ENCODE measurements at places on chromosomes 4 and X.
A peak's percentile ranks its signal among the peaks of the same experiment; 100 is the strongest.

- DNase-seq, result no peak
Observed at GRCh38 chr4:186693159-186693815, 30.4 kb downstream of the FAT1 start.

GRCh38 chr4:76485450-76485849 is 50.4 kb downstream of the SHROOM3 start:
- no peak for DNase-seq

DNA sequence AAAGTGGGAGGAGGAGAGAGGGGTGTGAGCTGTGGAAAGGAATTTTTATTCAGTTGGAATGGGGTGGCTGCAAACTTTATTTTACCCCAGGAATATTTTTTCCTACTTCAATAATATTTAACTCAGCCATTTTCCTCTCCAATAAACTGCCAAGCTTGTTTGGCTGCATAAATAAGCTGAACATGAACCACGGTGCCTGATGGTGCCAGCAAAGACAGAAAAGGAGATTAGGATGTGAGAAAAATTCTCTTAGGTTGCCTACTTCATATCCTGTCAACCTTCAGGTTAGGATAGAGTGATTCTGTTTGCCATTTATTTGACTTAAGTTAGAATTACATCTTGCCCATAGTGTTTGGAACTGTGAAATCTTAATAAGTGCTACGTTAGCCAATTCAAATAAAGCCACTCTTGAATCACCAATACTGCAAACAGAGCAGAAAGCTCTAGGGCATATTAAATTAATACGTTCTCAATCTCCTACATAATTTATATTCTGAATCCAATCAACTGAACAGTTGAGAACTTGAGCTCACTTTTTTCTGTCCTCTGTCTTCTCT is 195.1 kb downstream of the ARHGAP24 start:
- no peak for DNase-seq

DNA sequence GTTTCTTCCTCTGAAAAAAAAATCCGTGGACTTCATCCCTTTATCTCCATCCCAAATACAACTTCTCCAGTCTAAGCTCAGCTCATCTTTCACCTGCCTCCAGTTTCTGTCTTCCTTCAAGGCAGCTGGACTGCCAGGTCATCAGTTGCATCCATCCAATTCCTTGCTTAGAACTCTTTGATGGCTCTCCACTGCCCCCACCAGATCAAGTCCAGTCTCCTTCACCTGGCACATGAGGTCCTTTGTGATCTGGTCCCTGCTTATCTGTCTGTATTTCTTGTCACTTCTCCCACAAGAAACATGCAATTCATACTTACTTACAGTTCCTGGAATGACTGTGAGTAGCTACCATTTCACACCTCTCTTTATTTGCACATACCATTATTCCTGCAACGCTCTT is 33.8 kb downstream of the OTUD6A start:
- peak; percentile 4 for DNase-seq

DNA sequence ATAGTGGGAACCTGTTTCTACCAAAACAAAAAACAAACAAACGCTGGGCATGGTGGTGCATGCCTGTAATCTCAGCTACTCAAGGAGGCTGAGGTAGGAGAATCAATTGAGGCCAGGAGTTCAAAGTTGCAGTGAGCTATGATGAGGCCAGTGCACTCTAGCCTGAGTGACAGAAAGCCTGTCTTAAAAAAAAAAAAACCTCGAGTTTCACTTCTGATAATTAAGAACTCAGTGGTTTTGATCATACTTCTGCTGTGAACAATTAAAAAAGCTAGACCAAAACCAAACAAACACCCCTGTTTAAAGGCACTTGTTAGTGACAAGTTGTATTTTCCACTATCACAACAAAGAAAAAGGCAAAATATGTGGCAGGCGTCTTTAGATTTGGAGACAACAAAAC is 15.0 kb upstream of the UBE2D3 start:
- DNase-seq, result no peak

DNA sequence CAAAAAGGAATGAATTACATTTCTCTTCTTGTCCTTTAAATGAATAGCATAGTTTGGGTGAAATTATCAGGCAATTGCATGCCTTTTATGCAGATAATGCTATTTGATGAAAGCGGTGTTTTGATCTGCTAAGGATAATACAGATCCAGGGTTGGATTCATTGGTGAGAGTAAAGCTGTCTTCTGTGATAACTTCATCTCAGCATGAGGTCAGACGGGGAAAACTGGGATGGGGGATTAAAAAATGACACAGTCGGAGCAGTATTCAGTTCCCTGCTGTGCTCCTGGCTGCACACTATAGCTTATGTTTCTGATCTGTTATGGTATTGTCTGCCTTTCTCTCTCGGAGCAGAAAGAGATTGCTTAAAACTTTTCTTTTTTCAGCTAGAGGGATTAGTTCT is 105.9 kb upstream of the TENM3 start:
- DNase-seq, result no peak

DNA sequence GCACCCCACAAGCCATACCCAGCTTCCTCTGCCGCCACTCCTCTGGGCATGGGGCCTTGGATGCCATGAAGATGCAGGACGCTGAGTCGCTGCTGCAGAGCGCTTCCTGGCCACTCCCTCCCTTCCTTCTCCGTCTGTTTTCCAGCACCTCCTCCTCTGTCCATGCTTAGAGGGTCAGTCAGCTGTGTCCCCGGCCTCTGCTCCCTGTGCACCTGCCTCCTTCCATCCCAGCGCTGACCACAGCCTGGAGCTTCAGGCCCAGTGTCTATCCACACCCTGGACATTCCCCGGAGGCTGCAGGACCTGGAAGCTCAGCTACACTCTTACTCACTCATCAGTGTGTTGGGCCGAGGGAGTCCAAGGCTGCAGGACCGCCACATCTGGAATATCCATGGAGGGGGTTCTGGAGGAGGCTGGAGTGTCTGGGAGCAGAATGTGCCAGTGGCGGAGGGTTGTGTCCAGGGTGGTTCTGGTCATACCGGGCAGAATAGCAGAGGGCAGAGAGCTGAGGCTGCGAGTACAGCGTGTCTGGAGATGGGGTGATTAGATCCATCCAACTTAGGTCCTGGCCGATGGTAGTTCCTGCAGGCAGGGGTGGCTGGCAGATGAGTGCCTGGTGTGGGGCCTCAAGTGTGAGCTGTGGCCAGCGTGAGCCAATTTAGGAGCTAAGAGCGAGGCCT is 58.6 kb upstream of the ADRA2C start:
- no peak for DNase-seq

DNA sequence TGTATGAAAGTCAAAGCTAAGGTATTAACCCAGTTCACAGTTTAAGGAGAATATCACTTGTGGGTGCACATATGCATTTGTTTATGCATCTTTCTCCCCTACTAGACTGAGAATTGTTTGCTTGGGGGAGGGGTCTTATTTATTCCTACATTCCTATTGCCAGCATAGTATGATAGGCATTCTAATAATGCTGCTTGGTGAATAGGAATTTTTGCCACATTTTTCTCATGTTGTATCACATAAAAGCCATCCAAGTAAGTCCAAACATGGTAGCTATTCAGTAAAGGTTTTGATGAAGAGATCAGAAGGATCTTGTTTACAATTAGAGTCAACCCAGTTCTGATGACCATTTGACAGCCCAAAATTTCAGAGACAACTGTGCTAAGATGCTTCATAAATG is 48.6 kb downstream of the ASB9 start:
- DNase-seq, result no peak

DNA sequence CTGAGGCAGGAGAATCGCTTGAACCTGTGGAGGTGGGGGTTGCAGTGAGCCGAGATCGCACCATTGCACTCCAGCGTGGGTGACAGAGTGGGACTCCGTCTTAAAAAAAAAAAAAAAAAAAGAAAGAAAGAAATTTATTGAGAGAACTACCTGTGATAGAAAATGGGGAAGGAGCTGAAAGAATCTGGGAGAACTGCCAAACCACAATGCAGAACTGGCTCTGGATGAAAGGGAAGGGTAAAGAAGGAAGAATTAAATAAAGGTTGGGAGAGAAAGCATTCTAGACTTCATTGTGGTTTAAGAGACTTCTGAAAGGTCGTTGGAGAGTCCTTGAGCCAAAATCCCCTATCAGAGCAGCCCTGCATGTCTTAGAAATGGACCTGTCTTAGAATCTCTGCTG is 567.9 kb upstream of the HTR2C start:
- no peak for DNase-seq

- no peak for DNase-seq
Observed at GRCh38 chr4:181911420-181911819, 331.8 kb upstream of the TENM3 start.

- DNase-seq, result no peak
Observed at GRCh38 chr4:26317766-26318165, 3.0 kb upstream of the RBPJ start.

DNA sequence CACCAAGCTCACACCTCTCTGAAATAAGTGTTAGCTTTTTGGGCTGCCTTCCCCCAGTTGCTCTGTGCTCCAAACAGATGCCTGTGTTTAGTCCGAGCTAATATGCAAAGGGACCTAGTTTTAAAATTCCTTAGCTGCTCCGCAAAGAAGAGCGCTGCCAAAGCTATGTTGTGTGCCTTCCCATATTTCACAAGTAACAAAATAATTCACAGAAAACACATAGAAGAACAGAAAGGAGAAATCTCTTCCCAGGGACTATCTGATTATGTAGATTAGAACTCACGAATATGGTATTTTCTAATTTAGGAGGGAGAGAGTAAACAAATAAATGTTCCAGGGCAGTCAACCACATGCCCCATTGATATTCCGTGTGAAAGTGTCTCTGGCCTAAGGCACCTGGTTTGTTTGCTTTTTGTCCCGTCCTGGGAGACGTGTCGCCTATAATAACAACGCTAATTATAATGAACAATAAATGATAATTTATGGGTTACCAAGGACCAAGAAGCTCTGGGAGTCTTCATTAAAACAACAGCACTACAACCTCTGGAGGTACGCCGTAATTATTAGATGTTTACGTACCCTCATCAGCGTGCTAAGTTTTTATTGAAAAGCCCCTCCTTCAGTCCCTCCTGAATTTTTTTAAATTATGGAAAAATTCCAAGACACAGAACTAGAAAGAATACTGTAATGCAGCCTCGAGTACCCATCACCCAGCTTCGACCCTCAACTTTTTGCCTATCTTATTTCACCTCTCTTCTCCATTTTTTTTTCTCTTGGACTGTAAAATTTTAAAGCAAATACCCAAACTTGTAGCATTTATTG is 1.2 kb upstream of the CCNG2 start:
- DNase-seq, result no peak

DNA sequence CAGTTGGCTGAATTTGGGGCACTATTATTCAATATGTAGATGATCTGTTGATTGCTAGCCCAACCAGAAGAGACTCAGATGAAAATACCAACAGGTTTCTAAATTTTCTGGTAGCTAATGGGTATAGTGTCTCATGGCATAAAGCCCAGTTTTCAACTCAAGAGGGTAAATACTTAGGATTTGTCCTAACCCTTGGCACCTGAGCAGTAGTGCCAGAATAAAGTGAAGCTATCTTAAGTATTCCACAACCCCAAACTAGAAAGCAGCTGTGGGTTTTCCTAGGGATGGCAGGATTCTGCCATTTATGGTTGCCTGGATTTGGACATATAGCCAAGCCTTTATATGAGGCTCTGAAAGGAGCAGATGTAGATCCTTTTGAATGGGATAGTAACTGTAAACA is 119.0 kb downstream of the AGTR2 start:
- no peak for DNase-seq

GRCh38 chrX:111503485-111503993 is 7.9 kb upstream of the SERTM2 start:
- no peak for DNase-seq

DNA sequence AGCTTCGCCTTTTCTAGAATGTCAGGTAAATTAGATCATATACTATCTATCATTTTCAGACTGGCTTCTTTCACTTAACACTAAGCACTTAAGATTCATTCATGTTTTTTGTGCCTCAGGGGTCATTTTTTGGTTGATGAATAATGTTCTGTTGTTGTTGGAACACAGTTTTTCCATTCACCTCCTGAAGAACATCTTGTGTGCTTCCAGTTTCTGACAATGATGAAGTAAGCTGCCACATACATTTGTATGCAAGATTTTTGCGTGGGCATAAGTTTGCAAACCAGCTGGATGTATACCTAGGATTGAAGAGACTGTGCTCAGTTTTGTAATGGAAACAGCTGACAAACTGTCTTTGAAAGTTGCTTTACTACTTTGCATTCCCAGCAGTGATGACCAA is 37.6 kb downstream of the MAGEA9 start:
- no peak for DNase-seq

- peak; percentile 52 for DNase-seq
Observed at GRCh38 chr4:53706422-53707032, 115.2 kb upstream of the LNX1 start.

- peak; percentile 61 for DNase-seq
Observed at GRCh38 chrX:135707880-135708279, 5.6 kb upstream of the CT45A1 start.

GRCh38 chr4:109214622-109215301 is 87.7 kb downstream of the COL25A1 start:
- no peak for DNase-seq

DNA sequence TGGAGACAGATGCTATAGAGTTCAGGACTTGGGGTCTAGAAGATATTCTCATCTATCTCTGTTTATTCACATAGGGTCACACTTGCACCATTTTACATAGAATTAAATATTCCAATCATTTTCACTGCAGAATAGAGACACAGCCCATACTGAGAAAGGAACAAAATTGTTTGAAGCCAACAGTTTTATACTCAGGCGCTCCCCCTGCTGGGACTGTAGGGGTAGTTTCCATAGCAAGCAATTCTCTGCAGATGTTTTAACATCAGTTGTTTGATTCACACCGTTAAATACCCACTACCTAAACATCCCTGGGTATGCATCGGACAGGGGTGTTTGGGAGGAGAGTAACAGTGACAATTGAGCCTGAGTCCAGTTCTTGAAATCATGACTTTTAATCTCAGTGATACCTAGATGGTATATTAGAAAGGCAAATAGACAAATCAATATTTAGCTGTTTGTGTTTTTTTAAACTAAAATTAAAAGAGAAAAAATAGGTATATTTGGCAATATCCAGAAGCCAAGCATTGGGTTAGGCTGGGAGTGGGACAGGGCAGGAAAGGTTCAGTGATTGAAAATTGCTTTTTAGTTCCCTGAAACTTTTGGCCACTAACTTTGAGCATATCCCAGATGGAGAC is 33.8 kb downstream of the LONRF3 start:
- peak; percentile 29 for DNase-seq

DNA sequence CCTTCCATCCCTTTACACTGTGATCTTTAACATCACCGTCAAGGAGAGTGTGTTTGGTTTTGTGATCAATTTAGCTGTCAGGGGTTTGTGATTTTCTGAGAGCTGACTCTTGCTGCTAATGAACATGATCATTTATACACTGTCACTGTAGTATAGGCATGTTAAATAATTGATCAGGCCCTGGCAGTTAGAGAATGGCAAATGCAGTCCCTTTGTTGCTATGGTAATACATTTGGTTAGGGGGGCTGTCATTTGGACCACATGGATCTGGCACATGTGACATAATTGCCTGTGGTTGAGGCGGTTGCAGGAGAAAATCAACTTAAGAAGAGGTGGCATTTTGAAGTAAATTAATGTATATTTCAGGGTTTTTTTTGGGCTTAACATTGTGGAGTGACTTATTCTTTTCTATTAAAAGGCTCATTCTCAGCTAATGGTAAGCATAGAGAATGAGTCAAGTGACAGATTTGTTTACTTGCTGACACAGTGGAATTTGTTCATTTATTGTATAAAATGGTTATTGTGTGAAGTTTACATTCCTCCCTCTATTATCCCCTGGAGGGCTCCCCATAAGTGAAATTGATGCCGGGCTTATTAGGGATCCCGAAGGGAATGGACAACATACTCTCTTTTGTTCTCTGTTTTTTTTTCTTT is 114.0 kb downstream of the FHIP1A start:
- no peak for DNase-seq

GRCh38 chrX:22800360-22800759 is 199.4 kb upstream of the DDX53 start:
- DNase-seq, result peak; percentile 86

GRCh38 chr4:8710946-8711345 is 118.4 kb downstream of the CPZ start:
- DNase-seq, result no peak

Data from NB4 (cell line).